ENCODE measurements at places on chromosomes 12 and 14.

- DNase-seq, result no peak
Measured at GRCh38 chr12:80805106-80805505, 88.4 kb downstream of the MYF5 start.

DNA sequence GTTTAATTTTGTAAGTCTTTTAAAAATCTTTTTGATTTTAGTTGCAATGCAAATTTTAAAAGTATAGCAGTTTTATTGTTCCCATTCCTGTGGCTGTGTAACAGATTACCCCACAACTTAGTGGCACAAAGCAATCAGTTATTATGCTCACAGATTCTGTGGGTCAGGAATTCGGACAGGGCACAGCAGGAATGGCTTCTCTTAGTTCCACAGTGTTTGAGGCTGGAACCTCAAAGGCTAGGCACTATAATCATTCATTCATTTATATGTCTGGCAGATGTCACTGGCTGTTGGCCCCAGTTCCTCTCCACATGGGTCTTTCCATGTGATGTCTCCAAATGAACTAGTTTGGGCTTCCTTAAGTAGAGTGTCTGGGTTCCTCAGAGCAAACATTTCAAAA lies 193.3 kb downstream of the RAD51B start:
- no peak for DNase-seq

GRCh38 chr12:12685305-12685704 lies 10.7 kb downstream of the GPR19 start:
- no peak for DNase-seq

- DNase-seq, result no peak
Measured at GRCh38 chr14:61568572-61569011, 126.7 kb upstream of the HIF1A start.

- no peak for DNase-seq
Measured at GRCh38 chr12:89349814-89350213, 2.5 kb downstream of the DUSP6 start.

DNA sequence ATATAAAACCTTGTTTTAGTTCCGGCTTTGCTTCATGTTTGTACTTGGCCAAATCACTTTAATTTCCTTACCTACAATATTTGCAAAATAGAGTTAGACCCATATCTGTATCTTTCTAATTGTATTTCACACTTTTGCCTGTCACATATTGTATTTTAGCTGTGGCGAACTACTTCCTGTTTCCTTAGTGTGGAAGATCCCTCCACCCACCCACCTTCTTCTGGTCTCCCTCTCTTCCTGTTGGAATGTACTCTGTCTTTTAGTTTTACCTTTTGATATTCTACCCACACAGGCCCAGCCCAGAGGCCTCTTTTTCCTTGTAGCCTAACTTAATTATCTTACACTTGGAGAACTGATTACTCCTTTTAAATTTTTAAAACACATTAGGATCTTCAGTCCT lies 78.2 kb downstream of the SCN8A start:
- DNase-seq, result no peak

DNA sequence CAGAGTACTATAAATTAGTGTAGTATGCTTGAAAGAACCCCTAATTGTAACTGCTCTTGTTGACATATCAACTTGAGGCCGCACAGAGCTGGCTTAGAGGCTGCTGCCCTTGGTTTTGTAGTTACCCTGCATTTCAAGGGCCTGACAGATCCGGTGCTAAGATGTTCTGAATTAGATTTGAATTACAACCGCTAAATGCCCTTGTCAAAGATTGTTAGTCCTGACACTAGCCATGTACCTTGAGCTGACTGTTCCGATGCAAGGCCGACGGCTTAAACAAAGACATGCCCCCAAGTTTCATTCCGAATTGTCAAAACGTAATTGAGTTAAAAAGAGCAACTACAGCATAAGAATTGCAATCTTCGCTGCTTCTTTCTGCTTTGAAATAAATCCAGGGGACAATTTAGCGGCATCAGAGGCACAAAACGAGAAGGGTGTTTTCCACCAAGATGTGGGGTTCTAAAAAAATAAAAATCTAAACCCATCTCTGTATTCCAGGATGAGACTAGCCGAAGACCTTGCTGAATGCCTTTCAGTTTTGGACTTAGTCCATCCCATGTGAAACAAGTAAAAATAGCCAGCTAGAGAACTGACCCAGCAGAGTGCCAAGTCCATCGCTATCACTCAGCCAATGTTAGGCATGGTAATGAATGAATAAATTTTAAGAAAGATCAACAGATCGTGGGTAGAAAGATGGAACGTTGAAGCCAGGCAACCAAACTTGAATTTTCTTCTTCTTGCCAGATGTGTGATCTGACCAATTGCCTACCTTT lies 148.7 kb downstream of the DICER1 start:
- no peak for DNase-seq

DNA sequence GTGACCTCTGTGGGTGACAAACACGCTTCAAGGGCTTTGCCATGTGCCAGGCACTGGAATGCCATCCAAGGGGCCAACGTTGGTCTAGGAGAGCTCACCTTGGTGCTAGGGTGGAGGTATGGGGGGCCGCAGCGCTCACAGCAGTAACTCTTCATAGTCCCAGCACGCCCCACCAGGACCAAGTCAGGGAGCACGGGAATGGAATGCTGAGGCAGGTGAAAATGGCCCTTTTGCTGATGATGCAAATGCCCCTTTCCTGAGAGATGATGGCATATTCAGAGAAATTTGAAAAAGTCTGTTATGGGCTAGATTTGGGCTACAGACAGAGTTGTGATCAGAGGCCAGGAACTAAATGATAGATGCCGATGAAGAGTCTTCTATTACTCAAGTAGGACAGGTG lies 10.0 kb upstream of the FAM181A start:
- no peak for DNase-seq

DNA sequence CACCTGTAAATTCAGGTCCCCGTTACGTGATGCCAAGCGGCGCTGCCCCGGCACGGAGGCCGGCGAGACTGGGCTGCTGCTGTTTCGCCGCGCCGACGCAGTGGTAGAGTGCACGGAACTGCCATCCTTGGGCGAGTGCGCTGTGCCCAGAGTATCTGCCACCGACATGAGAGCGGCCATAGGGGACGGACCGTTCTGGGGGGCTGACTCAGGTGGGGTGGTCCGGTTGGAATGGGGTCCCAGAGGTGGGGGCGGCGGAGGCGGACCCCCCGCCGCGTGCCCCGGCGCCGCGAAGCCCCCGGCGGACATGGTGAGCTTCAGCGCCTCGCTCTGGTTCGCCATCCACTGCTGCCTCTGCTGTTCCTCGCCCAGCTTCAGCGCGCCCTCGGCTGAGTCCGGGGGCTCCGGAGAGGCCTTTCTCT lies 2.8 kb downstream of the IRF2BPL start:
- no peak for DNase-seq

DNA sequence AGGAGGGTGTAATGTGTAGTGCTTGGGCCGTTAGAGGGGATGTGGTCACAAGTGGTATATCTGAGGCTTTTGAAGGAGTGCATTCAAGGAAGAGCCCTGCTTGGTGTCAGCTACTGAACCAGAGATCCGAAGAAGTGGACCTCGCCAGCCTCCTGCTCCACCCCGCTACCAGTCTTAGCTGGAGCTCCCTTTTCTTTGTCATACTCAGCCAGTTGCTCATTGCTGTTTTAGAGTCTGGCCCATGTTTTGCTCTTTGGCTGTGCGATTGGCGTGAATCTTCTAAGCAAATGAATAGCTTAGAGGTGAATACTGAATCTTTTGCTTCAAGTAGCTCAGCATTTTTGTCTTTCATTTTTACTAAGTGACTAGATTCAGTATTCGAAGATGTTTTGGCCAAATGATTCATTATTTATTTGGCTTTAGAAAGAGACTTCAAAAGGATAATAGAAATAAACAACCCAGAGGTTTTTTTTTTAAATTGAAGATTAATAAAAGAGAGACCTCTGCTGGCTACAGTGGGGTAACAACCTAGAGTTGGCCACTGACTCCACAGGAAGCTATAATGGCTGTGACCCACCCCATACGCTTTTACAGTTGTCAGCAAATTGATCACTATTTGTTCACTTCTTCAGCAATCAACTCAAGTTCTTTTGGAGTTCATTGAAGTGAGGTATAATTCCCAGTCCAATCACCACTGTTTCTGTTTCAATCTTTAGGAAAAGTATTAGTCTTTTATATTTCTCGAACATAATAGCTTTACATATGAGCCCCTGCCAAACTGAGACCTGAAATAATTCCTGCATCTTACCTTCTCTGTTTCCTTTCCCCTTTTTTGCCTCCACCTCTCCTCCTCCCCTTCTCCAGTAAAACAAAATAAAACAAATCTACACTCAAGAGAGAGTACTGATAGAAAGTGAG lies 19.9 kb downstream of the CDKN1B start:
- DNase-seq, result no peak

- DNase-seq, result peak; percentile 69
Measured at GRCh38 chr14:101972126-101972866, 7.9 kb downstream of the DYNC1H1 start.

DNA sequence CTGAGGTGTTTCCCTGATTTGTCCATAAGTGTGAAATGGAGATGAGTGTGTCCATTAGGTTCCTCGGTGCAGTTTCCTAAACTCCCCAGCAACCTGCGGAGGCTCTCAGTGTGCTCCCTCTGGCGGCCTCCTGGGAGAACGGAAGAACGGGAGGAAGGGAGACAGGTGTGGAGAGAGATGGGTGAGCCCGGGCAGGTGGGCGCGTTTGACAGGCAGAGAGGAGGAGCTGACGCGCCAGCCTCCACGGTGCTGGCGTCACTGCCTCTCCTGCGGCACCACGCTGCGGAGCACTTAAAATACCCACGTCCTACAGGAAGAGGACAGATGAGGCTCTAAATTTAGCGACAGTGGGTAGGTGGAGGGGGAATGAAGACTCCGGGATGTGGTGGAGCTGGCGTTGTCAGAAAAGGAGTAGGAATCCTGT lies 26.8 kb upstream of the PEX5 start:
- no peak for DNase-seq

GRCh38 chr12:33825442-33825841 lies 196.9 kb upstream of the ALG10 start:
- no peak for DNase-seq

- DNase-seq, result no peak
Measured at GRCh38 chr12:3744229-3744901, 8.5 kb downstream of the CRACR2A start.

DNA sequence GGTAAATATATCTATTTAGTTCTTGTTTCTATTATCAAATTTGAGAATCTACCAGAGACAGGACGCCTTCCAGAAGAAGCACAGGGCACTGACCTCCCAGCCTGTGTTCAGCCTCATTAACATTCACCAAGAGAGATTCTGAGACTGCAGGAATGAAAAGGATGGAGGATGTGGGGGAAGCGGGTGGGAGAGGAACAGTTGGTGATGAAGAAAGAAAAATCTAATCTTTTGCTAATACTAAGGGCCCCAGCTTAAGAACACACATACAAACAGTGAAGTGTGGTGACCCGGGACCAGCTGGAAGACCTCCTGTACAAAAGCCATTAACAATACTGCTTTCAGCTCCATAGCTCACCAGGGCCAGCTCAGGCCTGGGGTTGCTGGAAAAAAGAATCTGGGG lies 160.5 kb downstream of the NUAK1 start:
- no peak for DNase-seq

GRCh38 chr12:120367924-120368788 lies 808 bp downstream of the MSI1 start:
- no peak for DNase-seq

GRCh38 chr12:109296431-109296830 lies 12.7 kb downstream of the FOXN4 start:
- DNase-seq, result no peak
